Astrocyte of the cerebellum (primary cell): ENCODE measurements at places on chromosomes 7 and 10.

DNA sequence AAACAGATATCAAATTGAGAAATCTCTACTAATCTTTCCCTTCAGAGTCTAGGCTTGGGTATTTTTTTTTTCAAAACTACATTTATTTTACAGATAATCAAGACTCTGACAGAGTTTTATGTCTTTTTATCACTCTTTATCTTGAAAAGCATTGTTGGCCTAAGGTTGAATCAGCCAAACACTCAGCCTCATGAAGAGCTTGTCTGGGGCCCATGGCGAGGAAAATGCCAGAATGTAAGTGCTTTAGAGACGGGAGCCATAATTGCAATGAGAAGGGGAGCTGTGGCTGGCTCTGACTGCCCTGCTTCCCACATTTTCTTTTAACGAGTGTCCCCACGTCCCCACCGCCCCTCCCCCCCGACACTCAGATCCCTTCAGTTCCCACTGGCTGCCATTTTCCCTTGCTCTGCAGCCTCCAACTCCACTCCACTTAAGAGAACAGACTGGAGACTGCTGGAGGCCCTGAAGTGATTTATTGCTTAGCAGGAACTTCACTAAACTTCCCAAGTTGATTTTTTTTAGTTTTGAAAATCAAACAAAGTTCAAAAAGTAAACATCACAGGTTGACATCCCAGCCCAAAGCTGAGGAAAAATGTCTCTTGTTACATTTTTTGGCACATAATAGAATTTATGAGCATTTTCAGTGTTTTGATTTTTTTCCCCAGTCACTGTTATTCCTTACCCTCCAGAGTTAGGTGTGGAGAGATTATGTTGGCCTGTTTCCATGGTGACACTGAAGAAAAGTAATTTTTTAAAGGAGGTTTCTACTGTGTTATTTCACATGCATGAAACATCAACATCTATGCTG, 637.5 kb upstream of the GALNT17 start:
- no peak for DNase-seq

DNA sequence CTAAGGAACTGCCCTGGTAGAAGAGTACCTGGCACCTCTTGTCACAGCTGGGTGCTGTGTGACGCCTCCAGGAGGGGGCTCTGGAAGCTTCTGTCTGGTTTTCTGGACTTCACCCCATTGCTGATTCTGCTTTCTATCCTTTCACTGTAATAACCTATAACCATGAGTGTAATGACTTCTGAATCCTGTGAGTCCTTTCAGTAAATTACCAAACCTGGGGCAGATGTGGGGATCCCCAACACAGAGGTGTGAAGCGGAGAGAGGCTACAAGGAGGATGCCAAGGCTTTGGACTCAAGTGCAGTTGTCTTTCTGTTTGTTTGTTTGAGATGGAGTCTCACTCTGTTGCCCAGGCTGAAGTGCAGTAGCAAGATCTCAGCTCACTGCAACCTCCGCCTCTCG, 143.7 kb downstream of the SFMBT2 start:
- no peak for DNase-seq

DNA sequence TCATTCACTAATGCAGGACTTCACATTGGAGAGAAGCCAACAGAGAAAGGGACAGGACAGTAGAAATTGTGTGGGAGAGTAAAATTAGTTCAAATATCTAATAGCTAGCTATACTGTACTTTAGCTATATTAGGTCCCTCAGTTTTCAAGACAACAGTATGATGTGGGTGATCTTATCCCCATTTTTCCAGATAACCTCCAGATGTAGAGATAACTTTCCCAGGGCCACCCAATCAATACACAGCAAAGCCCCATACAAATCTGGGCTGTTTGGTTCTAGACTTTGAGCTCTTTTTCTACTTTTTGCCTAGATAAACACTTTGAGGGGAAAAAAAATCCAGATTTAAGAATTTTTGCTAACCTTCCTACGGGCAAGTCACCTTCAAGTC, 482 bp upstream of the CLDN12 start:
- no peak for DNase-seq

- DNase-seq: no peak
Observed at GRCh38 chr7:147251751-147252325, 1135.2 kb downstream of the CNTNAP2 start.

GRCh38 chr10:103936022-103936421, 18.0 kb upstream of the STN1 start:
- no peak for DNase-seq

GRCh38 chr10:21687266-21688008, 153.4 kb downstream of the MLLT10 start:
- DNase-seq: no peak

DNA sequence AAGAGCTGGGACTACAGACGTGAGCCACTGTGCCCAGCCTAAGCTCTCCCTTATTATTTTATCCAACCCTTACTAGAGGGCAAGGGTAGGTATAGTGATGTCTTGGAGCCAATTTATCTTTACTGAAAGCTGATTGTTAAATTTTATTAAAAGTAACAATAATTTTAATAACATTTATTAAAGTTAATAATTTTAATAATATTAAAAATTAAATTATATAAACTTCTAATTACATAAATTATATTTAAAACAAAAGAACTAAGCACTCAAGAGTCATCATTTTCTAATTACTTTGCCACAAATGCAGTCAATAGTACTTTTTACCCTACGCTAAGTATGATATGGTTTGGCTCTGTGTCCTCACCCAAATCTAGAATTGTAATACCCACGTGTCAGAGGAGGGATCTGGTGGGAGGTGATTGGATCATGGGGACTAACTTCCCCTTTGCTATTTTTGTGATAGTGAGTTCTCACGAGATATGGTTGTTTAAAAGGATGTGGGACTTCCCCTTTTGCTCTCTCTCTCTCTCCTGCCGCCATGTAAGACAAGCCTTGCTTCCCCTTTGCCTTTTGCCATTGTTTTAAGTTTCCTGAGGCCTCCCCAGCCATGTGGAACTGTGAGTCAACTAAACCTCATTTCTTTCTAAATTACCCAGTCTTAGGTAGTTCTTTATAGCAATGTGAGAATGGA, 58.4 kb upstream of the ETV1 start:
- DNase-seq: no peak

DNA sequence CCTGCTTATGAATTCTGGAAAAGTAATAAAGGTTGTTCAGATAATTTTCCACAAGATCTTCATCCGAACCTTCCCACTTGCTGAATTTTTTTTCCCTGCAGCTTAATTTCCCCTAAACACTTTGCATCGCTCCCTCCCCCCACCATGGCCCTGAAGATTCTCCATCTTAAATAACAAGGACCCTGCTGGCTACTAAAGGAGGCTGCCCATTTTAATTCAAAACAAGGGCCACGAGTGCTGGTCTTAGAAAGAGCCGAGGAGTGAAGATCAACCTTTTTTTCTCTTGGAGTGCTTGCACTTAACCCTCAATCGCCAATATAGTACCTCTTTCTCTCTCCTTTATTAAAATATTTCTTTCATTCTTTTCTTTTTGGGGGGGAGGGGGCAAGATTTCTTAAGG, 9.2 kb upstream of the SP8 start:
- no peak for DNase-seq

DNA sequence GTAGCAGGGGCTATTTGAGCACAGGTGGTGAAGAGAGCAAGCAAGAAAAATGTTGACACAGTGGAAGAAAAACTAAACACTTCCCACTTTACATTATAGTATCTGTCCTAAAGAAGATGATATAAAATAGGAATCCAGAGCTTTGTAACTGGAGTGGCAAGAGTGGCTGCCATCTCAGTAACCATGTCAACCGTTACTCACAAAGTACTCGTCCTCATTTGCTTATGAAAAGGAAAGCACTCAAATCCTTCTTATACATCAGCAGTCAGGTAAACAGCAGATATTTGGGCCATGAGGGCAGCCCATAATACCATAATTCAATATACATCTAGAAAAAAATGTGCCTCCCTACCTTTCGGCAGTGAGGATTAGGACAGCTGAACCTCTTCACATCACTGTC, 70.1 kb downstream of the RNF216 start:
- no peak for DNase-seq

DNA sequence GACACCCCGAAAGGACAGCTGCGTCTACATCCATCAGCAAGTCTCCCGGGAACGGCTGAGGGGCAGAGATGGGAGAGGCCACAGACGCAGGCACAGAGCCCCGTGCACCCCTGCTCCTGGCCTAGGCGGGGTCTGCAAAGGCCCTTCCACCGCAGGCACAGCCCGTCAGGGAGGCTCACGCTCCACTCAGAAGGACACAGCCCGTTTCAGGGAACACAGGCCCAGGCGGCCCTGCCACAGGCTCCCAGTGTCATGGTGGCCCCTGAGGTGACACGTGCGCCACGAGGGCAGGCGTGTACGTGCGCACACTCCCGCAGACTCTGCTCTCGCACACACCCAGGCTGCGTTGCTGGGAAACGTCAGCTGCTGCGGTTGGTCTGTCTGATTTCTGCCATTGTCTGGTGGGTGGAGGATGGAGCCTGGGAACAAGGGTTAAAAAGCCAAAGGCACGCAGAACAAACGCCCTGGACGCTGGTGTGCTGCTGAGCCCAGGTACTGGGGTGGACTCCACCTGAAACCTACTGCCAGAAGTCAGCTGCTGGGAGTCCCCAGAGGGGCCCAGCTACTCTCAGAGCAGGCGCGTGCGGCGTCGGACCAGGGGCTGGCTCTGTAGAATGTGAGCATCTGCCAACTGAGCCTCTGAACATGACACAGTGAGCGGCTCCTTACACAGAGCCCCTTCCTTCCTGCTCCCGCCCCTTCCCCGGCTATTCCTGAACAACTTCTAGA, 13.1 kb downstream of the GPER1 start:
- DNase-seq: no peak

GRCh38 chr7:157139111-157139809, 534 bp downstream of the UBE3C start:
- no peak for DNase-seq

- DNase-seq: no peak
Observed at GRCh38 chr7:112540839-112541577, 60.2 kb downstream of the LSMEM1 start.

GRCh38 chr7:98203261-98203963, 7.8 kb upstream of the BHLHA15 start:
- no peak for DNase-seq

- no peak for DNase-seq
Observed at GRCh38 chr7:102111061-102112041, 175.3 kb upstream of the SH2B2 start.

- no peak for DNase-seq
Observed at GRCh38 chr7:5367661-5368060, 56.0 kb downstream of the TNRC18 start.

- no peak for DNase-seq
Observed at GRCh38 chr7:50864694-50865093, 82.0 kb upstream of the GRB10 start.

DNA sequence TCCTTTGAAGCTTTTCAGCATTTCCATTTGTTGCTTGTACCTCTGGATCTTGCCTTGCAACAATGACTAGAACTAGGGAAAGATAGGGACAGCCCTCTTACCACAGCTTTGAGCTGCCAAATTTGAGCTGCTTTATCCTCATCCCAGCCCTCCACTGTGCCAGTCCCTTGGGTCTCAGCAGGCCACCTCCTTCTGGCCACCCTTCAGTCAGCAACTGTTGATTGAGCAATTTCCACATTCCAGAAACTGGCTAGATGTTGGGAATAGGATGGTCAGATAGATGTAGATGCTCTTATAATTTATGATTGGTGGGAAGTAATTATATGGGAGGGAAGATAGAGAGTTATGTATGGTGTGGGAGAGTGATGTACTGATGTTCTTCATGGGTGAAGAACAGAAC, 100.1 kb downstream of the ST7 start:
- DNase-seq: no peak

DNA sequence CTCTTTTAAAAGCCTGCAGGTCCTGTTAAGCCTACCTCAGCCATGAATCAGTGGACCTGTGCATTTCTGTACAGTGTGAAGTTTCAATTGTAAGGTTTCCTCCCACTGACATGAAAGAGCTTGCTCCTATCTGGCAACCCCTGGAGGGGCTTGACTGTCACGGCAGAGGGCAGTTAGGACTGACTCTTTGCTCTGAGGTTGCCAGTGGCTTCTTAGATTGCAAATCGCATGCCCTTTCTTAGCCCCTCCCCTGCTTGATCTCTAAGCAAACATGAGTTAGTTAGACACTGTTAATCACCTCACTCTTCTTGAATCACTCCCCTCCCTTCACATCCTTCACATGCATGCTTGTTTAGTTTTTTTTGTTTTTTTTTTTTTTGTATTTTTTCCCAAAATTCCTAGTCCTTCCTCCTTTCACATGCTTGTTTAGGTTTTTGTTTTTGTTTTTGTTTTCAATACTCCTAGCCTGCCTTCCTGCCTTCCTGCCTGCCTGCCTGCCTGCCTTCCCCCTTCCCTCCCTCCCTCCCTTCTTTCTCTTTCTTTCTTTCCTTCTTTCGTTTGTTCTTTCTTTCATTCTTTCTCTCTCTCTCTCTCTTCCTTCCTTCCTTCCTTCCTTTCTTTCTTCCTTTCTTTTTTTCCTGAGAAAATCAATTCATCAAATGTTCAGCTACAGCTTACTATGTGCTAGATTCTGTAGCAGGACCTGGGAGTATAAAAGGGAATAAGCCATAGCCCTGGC, 6.0 kb upstream of the HIPK2 start:
- DNase-seq: no peak

- no peak for DNase-seq
Observed at GRCh38 chr7:21983056-21983455, 37.4 kb upstream of the CDCA7L start.

DNA sequence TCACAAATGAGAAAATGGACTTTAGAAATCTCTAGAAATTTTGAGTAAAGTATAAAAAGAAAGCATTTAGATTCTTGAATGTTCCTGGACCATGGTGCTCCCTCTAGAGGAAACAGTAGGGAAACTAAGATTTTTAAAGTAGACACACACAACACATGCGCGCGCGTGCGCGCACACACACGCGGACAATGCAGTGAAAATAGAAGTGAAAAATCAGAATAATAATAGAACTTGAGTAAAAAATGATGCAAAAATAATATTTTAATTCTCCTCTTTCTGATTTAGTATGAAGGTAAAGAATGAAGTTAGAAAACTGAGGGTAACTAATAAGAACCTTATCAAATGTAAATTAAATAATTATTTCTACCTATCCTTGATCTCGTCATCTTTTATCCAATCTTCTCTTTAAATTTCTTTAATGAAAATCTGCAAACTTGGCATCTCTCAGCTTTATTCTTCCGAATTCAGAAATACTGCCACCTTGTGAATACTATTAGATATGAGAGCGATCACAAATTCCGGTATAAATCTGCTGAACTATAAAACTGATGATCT, 117.0 kb upstream of the AMPH start:
- DNase-seq: no peak

- DNase-seq: no peak
Observed at GRCh38 chr10:110914431-110914830, 4.5 kb downstream of the BBIP1 start.

DNA sequence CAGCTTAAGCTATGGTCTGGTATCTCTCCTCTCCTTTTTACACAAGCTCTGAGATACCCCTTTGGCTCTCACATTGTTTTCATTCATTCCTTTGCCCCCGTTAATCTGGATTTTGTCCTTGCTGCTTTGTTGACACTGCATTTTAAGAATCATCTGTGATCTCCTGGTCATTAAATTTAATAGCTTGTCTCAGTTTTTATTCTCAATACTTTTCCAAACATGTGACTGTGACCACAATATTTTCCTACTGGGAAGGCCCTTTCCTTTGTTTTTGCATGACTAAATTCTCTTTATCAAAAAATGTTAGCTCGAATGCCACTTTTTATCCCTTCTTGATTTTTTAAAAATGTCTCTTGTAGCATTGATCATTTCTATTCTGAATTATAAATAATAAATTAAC, 171.2 kb downstream of the SUGCT start:
- no peak for DNase-seq
